HuH-7.5 (cell line): ENCODE measurements at places on chromosomes 7 and 10.
A peak's percentile ranks its signal among the peaks of the same experiment; 100 is the strongest.

- no peak for DNase-seq
These were observed 150.4 kb downstream of the DGKI start for GRCh38 chr7:137696376-137696775.

DNA sequence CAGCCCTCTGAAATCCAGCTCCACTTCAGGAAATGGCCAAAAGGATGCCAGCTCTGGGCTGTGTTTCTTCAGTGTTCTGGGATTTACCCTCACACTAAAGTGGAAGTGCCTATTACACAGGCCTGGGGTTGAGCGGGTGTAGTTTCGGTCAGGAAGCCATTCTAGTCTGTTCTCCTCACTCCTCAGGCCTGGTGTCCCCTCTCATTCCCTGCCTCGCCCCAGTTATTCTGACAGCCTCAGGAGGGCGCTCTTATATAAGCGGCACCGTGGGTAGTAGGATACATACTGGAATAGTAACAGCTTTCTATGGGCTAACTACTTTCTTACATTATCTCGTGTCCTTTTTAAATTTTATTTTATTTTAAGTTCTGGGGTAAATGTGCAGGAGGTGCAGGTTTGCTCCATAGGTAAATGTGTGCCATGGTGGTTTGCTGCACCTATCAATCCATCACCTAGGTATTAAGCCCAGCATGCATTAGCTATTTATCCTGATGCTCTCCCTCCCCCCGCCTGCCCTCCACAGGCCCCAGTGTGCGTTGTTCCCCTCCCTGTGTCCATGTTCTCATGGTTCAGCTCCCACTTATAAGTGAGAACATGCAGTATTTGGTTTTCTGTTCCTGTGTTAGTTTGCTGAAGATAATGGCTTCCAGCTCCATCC lies 12.2 kb upstream of the LGI1 start:
- DNase-seq = no peak

DNA sequence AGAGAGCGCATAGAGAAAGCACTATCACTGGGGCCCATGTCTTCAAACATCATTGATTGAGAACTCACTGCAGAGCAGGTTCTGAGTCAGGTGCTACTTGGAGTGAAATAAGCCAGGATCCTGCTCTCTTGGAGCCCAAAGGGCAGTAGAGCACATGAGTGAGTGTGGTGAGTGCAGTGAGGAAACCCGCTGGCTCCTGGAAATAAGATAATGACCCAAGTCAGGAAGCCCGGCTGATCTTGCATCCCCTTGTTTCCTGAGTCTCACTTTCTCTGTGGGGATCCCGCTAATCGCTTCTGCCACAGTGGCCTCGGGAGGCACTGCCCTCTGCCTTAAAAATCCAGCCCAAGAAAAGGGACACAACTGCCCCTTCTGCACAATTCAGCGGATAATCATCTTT lies 7.1 kb upstream of the FAM107B start:
- no peak for DNase-seq

- no peak for DNase-seq
These were observed 306.2 kb upstream of the AKR1E2 start for GRCh38 chr10:4519658-4520402.

- no peak for DNase-seq
These were observed 2.4 kb downstream of the PILRB start for GRCh38 chr7:100360135-100360854.

- no peak for DNase-seq
These were observed 271.6 kb downstream of the CCDC3 start for GRCh38 chr10:12729885-12730284.

GRCh38 chr10:128047351-128047750 lies 78.9 kb downstream of the MKI67 start:
- DNase-seq = no peak

- DNase-seq = no peak
These were observed 1.7 kb upstream of the TMEM213 start for GRCh38 chr7:138796038-138796615.

DNA sequence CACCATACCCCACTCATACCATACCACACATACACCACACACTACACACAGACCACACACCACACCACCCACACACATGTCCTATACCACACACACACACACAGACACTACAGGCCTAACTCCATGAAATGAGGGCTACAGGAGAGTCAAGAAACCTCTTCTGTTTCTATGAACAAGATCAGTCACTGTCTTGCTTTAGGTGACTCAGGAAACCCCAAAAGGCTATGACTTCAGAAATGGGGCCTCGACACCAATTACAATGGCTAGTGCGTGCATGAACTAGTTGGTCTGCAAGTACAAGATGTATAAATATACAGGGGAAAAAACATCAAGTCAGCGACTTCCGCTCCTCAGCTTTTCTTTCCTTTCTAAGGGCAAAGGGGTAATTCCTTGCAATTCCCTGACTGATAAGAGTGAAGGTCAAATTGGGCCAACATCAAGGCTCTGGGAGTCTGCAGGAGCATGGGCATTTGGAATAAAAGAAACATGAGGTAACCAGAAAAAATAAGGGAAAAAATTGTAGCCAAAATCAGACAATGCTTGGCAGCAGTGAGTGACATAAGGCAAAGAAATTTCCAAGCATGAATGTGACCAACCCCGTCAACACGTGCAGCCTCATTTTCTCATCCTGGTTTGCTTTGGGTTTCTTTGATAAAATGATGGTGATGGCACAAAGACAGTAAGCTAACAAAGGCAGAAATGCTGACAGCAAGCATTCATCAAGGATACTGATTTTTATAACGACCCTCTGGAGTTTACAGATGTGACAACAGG lies 1.5 kb downstream of the PKD1L1 start:
- no peak for DNase-seq

DNA sequence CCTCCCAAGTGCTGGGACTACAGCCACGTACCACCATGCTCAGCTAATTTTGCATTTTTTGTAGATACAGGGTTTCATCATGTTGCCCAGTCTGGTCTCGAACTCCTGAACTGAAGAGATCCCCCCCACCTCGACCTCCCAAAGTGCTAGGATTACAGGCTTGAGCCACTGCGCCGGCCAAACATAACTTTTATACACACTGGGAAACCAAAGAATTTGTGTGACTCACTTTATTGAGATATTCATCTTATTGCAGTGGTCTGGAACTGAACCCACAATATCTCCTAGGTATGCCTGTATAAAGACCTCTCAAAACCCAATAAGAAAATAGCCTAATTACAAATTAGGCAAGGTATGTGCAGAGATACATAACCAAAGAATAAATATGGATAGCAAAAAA lies 182.6 kb upstream of the FEZF1 start:
- DNase-seq = no peak

DNA sequence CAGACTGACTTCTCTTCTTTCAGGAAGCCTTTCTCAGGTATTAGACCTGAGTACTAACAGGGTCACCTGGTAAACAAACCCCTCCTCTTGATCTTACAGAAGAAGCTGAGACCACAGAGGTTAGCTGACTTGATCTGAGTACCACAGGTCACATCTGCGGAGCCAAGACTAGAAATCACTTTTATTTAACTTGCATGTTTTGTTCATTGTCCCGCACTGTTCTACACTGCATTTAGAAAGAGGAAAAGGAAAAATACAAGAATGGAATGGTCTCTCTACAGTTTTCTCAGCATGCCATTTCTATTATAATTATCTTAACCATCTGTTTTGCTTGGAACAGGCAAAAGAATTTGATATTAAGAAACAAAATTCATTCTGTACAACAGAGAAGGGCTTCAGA lies 245.6 kb upstream of the ETV1 start:
- DNase-seq = no peak

- no peak for DNase-seq
These were observed 34.2 kb upstream of the ZNF488 start for GRCh38 chr10:47418321-47418720.

DNA sequence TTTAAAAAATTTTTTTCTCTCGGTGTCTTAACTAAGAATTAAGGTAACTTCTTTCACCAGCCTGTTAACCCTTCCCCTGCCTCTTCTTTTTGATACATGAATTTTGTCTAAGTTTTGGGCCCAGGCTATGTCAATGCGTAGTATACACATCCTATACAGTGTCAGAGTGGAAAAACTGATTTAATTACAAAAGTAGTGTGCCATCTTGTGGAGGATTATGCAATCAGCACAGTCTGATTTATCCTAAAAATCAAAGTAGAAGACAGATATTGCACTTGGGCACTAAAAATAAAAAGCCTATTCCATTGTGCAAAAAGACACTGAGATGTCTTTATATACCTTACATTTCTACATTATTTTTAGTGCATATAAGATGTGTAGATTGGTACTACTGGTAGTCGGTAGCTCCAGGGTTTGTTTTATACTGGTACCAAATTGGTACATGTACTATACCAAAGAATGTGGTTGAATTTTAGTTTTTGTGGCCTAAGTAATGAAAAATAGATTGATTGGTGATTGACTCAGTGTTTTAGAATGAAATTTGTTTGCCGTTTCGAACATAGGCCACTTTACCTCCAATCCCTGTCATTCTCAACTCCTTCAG lies 96.6 kb downstream of the MKLN1 start:
- peak; percentile 7 for DNase-seq

- DNase-seq = no peak
These were observed 35.8 kb upstream of the DNAAF5 start for GRCh38 chr7:690478-691360.

- DNase-seq = no peak
These were observed 18.6 kb upstream of the ZNF32 start for GRCh38 chr10:43667317-43667731.

GRCh38 chr7:45435846-45436245 lies 138.3 kb upstream of the ADCY1 start:
- no peak for DNase-seq

DNA sequence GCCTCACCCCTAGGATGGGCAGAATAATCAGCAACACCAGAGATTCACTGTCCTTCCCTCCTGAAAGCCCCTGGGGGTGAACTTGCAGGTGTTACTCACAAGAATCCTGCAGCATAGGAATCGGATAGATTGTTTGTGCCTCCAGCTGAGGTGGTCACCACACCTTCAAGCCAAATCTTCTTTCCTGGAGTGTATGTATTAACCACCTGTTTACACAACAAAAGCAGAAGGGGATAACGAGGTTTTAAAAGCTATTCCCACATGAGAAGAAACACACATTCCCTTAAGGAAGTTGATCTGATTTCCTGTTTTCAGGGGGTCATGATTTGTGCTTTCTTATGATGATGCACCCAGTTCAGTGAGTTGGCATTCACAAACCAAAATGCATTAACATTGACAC lies 173.8 kb upstream of the HPS1 start:
- DNase-seq = no peak

DNA sequence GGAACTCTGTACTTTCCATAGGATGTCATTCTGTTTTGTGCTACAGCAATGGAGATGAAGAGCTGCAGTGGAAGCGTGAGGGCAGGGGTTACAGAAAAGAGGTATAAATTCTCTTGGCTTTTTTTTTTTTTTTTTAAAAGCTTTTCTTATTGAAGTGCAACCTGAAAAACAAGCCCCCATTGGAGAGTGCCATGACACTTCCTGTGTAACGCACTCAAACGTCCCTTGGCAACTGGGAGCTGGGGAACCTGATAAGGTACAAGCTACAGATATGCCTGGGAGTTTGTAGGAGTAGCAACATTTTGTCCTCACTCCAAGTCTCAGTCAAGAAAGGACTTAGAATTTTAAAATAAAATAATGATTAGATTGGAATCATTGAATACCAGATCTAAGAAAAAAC lies 512.1 kb downstream of the RPS24 start:
- DNase-seq = no peak

- DNase-seq = no peak
These were observed 5.1 kb downstream of the TDRD1 start for GRCh38 chr10:114184276-114184675.

DNA sequence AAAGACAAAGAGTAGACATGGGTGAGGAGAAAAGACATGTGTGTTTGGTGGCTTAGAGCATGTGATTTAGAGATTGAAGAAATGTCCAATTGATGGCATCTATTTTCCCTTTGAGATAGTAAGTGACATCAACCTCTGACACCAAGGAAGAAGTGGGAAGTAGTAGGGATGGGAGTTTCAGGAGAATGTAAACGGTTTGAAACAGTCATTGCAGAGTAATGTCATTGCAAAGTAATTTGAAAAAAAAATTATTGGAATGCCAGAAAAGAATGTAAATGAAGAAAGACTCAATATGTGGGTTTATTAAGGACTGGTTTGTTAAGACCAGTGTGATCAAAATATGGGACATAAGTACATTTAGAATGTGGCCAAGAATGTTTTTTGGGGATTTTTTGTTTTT lies 26.6 kb downstream of the GNG11 start:
- DNase-seq = no peak

GRCh38 chr7:66167773-66168387 lies 37.3 kb upstream of the TPST1 start:
- no peak for DNase-seq

GRCh38 chr10:89741126-89741762 lies 39.9 kb downstream of the KIF20B start:
- DNase-seq = no peak

DNA sequence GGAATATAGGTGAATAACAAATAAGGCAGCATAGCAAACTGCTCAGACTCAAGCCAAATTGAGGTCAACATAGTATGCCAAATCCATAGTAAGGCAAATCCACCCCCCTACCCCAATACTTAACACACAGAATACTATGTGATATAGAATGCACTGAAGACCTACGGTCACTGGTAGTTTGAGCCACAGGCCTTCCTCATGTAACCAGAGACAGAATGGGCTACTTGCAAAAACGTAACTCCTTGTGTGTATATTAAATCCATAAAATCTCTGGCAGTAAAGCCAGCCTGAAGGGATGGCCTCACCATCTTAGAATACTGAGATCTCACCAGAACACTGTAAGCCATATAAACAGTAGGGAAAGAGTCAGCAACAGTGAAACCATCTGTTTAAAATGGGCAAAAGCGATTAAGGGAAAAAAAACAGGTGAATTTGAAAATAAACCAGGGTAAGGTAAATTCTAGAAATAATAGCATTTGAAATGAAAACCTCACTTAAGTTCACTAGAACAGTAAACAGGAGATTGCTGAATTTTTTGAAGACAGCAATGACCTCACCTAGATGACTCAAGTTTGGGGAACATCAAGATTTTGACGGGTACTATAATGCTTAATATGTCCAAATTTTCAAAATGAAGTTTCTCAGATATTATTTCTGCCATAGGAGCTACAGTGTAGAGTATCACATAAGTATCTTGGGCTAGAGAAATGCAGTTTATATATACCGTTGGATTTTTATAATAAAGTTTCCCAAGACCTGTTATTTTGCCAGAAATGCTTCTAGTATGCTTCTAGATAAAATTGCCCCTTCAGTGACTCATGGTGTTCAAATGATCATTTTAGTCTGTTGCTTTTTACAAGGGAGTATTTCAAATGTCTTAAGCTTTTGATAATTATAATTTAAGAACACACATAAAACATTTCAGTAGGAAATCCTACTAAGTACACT lies 13.9 kb downstream of the HNRNPA2B1 start:
- no peak for DNase-seq

DNA sequence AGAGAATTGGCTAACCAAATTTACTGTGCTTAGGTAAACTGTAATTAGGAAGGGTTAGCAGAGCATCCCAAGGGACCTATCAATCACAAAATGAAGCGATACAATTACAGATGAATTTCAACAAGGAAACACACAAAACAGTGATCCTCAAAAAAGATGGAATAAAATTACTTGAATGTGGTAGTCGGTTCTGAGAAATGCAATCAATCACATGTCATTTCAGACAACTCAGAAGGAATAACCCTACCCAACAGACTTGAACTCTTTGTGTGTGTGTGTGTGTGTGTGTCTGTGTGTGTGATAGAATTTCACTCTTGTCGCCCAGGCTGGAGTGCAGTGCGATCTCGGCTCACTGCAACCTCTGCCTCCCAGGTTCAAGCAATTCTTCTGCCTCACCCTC lies 43.5 kb downstream of the ST8SIA6 start:
- DNase-seq = no peak
